ENCODE measurements at places on chromosomes 1 and 21.

DNA sequence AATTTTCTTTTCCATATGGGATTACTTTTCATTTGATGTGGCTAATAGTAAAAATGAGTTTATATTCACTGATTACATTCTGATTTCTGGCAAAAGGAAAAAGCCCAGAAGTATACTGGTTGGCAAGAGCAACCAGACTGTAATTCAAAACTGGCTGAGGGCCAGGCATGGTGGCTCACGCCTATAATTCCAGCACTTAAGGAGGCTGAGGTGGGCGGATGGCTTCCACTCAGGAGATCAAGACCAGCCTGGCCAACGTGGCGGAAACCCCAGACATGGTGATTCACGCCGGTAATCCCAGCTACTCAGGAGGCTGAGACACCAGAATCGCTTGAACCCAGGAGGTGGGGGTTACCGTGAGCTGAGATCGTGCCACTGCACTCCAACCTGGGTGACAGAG is 14.5 kb downstream of the SYT11 start:
- no peak for DNase-seq

GRCh38 chr1:53693339-53693738 is 45.6 kb downstream of the GLIS1 start:
- DNase-seq, result no peak

DNA sequence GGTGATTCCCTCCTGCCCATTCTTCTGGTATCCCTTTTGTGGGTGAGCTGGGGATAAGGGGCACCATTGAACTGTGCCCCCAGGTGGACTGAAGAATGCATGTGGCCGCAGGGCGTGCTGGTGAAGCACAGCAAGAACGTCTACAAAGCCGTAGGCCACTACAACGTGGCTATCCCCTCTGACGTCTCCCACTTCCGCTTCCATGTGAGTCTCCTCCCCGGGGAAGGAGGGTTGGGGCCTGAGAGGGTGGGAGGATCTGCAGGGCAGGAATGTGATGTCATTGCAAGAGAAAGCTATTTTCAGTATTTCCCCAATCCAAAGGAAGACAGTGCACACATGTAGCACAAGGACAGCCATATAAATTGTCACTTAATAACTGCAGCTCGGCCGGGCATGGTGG is 7.5 kb upstream of the KPNA6 start:
- no peak for DNase-seq

- no peak for DNase-seq
Measured at GRCh38 chr1:21277180-21277579, 13.1 kb downstream of the ECE1 start.

DNA sequence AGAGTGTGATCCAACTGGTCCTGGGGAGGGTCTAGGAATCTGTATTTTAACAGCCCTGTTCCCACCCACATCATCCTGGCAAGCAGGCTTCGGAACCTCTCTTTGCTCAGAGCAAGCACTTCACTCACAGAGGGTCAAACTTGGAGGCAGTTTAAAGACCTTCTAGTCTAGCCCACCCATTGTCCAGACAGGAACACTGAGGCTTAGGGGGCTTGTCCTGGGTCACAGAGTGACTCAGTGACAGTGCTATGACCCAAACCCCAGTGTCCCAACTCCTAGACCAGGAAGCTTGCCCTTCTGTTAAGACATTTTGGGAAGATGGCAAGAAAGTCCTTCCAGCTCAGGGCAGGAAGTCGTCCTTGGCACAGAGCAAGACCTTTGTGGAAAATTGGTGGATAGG is 36.5 kb downstream of the FBXO2 start:
- DNase-seq, result no peak

- DNase-seq, result peak; percentile 61
Measured at GRCh38 chr1:44594871-44595735, 79.2 kb downstream of the TMEM53 start.

DNA sequence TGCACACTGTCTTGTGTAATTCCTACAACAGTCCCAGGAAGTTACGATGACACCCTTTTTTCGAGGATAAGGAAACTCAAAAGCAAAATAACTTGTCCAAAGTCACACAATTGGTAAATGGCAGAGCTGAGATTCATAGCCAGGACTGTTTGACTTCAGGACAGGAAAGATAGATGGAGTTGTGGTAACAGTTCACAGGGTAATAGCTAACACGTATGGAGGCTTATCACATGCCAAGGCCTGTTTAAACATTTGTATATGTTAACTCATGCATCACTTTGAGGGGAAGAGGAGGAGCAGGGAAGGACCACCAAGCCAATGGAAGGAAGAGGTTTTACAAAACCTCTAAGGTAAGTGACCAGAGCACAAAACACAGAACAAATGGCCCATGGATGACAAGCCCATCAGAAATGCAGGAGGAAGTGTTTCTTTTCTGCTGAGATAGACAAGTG is 2.8 kb downstream of the DHCR24 start:
- no peak for DNase-seq

DNA sequence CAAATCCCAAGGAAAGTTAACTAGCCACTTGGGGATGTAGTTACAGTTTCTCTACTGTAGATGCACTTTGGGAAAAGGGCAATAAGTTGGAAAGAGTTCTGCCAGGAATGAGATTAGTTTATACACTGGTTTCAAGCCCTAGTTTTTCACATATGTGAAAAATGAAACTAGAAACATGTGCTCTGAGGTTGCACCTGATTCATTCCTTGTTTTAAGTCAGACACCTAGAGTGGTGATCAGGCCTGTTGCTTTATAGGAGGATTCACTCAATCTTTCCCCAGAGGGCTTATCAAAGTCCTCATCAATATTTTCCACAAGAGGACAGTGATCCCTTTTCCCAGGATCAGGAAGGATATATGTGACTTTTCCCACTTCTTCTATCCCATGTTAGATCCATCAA is 515.9 kb upstream of the PKN2 start:
- DNase-seq, result no peak

- no peak for DNase-seq
Measured at GRCh38 chr1:8116894-8117264, 90.8 kb upstream of the ERRFI1 start.

DNA sequence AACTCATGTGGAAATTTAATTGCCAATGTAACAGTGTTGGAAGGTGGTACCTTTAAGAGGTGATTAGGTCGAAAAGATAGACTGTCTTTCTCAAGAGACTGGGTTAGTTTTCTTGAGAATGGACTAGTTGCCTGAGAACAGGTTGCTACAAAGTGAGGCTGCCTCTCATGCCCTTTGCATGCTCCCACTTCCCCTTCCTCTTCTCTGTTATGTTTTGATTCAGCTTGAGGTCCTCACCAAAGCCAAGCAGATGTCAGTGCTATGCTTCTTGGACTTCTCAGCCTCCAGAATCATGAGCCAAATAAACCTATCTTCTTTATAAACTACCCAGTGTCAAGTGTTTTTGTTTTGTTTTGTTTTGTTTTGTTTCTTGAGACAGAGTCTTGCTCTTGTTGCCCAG is 187.0 kb upstream of the RUNX1 start:
- DNase-seq, result no peak

DNA sequence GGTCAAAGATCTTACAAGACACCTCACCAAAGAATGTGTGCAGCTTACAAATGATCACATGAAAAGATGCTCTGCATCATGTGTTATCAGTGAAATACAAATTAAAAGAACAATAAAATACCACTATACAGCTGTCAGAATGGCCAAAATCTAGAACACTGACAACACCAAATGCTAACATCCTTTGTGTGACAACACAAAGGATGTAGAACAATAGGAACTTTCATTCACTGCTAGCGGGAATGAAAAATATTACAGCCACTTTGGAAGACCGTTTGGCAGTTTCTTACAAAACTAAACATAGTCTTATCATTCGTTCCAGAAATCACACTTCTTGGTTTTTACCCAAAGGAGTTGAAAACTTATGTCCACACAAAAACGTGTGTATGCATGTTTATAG is 20.6 kb upstream of the SELP start:
- no peak for DNase-seq

GRCh38 chr1:41377397-41377796 is 16.2 kb downstream of the FOXO6 start:
- no peak for DNase-seq

DNA sequence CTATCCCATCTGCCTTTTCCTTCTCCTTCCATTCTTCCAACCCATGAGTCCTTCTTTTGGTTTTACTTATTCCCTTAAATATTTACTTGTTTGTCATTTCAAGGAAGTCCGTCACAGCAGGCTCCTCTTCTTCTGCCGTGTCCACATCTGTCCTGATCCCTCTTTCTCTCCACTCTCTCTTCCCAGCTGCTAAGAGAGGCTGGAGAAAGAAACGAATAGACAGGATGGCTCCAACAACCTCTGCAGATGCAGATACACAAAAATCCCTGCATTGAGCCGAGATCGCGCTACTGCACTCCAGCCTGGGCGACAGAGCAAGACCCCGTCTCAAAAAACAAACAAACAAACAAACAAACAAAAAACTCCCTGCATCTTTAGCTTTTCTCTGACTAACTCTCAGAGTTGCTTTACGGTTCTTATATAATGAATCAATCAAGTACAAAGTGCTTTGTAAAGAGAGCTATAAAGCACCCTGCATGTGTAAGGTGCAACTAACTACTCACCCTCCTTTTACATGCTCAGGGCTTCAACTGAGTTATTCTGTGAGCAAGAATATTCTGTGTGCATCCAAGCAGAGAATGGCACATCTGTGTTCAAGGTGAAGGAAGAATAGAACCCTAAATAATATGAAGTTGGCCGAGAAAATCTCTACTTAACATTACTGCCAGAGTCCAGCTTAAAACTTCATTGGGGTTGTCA is 3.8 kb upstream of the SAMD13 start:
- no peak for DNase-seq

DNA sequence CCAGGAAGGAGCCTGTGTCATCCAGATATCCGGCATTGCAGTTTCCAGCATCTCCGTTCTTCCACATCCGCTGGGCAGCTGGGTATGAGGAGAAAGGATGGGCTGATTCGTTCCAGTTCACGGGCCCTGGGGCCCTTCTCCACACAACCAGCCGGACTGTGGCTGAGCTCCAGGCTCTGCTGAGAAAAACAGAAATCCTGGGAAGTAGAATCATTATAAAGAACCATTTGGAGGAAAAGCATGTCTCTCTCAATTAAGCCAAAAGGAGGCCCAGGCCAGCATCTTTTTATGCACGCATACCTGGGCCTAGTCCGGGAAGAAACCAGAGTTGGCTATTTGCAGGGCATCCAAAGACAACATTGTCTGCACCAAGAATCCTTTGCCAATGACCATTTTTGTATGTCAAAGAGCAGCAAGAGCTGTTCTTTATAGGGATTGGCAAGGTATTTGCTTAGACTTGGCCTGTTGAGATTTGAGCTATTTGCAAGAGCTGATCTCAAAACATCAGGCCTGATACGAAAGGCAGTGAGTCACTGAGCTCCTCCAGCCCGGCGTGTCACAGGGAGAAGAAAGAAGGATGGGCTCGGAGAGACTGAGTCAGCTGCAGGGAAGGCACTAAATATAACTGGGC is 84.9 kb upstream of the ARHGEF16 start:
- DNase-seq, result no peak
